ENCODE measurements at places on chromosomes 12 and 14.

DNA sequence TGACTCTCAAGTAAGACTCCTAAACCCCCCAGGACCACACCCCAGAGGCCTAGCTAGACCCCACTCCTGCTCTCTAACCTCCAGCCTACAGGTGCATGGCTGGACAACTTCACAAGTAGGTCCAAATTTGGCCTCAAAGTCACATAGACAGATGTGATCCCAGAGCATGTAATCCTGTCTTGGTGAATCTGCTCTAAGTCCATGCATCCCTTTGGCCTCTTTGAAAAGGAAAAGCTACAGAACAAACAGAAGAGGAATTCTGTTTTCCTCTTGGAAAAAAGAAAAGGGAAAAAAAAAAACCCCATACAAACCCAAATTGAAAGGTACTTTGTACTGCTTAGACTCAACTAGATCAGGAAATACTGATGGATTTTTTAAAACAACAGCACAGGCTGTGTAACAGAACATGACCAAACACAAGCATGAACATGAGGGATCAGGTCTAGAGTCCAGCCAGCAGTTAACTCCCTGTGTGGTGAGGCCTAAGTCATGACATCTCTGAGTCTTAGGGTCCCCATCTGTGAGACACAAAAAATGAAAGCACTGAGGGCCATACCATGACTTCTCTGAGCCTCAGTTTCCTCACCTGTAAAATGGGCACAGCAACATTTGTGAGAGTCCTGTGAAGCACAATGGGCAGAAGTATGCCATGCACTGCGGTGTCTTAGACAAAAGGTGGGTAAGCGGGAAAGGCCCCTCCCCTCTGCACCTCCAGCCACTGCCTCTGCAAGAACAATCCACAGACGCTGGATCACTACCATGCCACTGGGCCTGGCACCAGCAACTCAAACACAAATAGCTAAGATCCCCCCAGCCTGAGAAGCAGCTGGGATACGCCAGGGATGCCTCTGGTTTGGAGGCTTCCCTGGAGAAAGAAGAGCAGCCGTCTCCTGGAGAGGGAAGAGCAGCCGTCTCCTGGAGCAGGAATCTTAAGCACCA lies 9.9 kb downstream of the PITPNM2 start:
- no peak for DNase-seq

DNA sequence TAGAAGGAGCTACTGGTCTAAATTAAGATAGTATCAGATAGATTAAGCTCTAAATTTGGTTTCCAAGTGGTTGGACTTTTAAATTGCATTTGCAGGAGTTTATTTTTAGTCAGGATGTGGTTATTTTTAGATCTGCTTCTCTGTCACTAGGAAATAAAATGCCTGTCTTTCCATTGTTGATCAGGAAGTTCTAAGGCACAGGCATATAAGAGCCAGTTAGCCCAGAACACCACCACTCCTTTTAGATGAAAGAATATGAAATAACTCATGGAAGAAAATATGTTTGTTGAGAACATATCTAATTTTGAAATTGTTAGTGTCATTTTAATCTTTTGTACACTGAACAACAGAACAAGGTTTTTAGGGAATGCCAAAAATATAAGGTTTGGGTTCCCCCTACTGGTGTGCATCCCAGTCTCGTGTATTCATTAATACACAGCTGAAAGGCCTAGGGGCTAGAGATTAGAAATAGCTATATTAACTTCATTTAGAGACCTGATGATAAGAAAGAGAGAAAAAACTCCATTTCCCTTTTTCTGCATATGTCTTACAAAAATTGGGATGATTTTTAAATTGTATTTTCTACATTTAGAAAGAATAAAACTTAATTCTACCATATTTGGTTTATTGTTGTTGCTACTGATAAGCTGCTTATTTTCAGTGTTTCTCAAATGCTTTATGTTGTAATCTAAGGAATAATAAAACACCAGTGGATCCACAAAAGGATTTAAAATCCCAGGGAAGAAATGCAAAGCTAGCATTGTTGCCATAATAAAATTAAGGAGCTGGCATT lies 67.2 kb downstream of the RIC8B start:
- DNase-seq: no peak

- no peak for DNase-seq
Measured at GRCh38 chr14:74634964-74635363, 22.9 kb upstream of the LTBP2 start.

- DNase-seq: no peak
Measured at GRCh38 chr12:76548222-76548837, 11.2 kb downstream of the OSBPL8 start.

DNA sequence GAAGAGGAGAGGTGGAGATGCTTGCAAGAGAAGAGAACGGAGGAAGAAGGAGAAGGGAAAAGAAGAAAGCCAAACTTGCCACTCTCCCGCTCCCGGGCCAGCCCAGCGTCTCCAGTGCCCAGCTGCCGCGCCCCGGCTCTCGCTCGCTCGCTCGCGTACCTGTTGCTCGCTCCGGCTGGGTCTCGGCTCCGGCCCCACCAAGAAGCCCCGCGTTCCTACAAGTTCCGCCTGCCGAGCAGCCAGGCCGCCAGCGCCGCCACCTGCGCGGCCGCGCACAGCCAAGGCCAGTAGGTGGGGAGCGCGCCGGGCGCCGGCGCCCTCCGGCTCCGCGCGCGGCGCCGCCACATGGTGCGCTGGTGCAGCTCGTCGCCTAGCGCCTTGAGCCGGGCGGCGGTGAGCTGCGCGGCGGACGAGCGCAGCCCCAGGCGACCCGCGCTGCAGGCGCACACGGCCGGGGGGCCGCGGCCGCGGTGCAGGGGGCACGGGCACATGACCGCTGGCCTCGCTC lies 370 bp downstream of the HRK start:
- no peak for DNase-seq

DNA sequence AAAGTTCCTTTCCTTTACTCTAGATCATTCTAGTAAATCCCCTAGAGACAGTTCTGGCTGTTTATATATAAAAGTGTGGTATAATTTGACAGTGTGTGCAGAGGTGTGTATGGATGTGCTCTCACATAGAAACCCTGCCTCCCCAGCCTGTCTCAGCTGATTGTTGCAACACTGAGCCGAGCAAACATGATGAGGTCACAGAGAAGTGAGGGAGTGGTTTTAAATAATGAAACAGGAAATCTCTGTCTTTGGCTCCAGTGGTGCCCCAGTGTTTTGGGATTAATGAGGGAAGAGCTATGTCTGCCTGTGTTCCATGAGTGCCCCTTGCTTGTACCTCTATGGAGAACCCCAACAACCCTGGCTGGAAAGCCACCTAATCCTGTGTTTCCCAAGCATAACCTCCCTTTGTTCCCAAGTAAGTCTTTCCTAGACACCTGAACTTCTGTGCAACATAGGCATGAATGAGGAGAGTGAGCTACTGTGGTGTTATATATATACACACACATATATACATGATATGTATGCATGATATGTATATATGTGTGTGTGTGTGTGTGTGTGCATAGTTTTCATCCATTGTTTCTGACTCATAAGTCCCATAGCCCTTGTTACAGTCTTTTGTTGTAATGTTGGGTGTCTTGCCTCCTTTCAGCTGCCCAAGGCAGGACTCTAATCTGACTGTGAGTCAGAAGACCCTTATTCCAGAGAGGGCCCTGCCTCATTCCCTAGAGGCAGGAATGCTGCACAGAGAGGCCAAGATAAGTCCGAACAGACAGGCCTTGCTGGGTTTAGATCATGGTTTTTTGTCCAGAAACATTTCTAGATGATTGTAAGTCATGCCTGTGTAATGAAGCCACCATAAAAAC lies 18.0 kb downstream of the TRAF3 start:
- no peak for DNase-seq

DNA sequence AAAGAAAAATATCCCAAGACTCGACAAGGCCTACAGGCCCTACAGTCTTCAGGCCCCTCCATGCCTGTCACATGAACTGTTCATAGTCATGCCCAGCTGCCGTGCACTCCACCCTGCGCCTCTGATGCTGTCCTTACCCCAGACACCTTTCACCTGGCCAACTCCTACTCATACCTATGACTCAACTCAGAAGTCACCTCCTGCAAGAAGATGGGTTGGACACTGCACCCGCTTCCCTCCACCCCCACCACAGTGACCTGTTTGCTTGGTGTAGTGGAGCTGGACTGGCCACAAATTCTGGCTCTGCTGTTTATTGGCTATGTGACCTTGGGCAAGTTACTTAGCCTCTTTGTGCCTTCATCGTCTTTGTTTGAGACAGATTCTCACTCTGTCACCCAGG lies 56.2 kb downstream of the PHETA1 start:
- DNase-seq: no peak

DNA sequence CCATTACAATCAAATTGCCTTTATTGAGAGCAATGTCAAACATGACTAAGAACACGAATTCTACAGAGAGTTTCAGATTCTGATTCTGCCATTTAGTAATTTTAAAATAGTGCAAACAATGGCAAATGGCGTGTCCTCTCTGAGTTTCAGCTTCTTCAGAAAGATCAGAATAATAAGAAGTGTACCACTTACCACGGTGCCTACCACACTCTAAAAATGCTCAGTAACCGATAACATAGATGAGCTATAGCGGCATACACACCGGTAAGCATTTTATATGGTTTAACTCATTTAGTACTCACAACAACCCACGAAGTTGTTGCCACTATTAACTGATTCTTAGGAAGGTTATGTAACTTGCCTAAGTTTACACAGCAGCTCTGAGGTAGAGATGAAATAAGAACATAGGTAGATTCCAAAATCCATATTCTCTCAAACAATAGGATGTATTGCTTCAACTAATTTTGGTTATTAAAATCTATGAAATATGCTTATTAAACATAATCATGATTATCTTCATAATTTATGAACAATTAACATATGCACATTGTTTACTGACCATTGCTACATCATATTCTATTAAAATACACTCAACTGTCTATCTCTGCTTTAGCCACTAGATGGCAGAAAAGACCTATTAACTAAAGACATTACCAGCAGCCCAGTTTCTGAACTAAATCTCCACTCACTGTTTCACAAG lies 38.3 kb downstream of the SLC6A15 start:
- no peak for DNase-seq

DNA sequence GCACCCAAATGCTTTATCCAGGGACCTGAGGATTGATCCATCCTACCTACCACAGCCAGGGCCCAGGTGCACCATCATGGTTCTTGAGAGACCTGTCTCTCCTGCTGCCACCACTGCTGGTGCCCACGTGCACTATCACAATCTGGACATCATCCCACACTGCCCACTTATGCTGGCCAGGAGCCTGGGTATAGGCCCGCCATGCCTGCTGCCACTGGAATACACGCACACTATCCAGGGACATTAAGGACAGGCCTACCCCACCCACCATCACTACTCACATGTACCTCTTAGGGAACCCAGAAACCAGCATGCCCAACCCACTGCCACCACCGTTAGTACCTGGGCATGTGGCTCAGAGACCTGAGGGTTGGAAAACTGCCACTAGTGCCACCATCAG lies 207.7 kb downstream of the NELL2 start:
- no peak for DNase-seq

DNA sequence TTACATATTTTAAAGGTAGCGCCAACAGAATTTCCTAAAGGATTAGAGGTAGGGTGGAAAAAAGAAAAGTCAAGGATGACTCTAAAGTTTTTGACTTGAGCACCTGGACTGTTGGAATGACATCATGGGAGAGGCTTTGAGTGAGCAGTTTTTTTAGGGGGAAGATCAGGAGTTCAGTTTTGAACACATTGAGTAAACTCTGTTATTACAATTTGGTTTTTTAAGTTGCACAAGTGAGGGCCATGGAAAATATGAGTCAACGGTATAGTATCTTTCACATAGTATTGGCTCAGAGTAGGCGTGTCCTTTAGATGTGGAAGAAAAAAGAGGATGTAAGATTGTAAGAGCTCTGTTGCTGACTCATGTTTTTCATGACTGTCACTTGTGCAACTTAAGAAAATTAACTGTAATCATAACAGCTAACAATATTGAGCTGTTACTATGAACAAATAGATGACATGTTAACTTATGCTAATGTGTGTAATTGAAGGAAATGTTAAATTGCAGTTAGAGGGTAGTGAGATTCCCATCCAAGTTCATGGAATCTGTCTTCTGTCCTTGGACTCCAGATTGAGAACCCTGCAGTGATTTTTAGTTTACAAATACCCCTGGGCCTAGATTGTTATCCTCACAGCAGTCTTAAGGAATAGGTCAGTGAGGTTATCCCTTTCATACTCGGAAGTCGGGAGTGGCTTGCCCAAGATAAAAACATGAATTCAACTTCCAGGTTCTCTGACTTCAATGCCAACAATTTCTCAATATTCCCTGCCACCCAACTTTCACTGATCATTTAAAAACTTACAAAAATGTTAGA lies 48.2 kb upstream of the ATP2B1 start:
- no peak for DNase-seq

GRCh38 chr12:49689785-49690184 lies 17.4 kb downstream of the FMNL3 start:
- DNase-seq: no peak

- no peak for DNase-seq
Measured at GRCh38 chr14:38199739-38200138, 8.0 kb upstream of the SSTR1 start.

GRCh38 chr12:131694116-131694838 lies 16.6 kb upstream of the SFSWAP start:
- DNase-seq: no peak

GRCh38 chr14:57091030-57091608 lies 177.6 kb downstream of the EXOC5 start:
- DNase-seq: no peak

DNA sequence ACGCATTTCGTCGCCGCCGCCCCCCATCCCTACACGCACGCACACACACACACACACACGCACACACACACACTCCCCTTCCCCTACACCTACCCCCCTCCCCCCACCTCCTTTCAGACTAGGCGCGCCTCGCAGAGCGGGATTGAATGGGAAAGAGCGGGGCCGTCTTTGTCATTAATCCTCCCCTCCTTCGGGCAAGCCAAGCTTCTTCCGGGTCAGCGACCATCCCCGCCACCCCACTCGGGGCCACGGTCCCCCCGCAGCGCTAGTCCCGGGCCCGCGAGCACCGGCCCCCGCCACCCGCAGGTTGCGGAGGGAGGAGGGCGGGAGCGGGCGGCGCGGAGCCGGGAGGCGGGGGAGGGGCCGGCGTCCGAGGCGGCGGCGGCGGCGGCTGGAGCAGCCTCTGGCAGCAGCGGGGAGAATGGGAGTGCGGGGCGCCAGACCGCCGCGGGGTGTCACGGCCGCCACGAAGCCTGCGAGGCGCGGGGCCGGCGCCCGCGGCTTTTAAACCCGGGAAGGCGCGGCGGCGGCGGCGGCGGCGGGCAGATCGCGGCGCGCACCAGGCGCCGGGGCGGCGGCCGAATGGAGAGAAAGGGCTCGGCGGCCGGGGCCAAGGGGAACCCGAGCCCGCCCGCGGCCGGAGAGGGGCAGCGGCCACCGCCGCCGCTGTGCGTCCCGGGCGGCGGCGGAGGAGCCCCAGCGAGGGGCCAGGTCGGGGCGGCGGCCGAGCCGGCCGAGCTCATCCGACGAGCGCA lies at the start of gene TTC9:
Gene TTC9, plus strand, starts transcription at position 369 of the 755 bp plus-strand sequence. Its CDS starts 214 bp downstream, at position 583.
- no peak for DNase-seq
